G401 (cell line): ENCODE measurements at places on chromosomes 16 and 17.

DNA sequence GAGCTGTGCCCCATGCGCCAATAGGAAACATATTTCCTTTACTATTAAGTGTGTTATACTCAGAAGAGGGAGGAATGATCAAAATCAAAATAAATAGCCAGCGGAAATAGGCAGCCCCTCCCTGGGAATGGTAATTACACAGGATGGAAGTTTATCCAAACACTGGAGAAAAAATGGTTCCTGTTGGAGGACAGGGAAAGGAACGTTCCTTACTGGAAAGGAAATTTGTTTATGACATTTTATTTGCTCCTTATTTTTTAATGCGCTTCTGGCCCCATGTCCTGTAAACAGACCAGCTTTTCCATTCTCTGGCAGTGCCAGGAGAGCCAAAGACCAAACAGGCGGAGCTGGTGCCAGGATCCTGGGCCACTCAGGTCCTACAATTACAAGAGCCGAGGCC, 273.7 kb downstream of the SOX9 start:
- no peak for DNase-seq

DNA sequence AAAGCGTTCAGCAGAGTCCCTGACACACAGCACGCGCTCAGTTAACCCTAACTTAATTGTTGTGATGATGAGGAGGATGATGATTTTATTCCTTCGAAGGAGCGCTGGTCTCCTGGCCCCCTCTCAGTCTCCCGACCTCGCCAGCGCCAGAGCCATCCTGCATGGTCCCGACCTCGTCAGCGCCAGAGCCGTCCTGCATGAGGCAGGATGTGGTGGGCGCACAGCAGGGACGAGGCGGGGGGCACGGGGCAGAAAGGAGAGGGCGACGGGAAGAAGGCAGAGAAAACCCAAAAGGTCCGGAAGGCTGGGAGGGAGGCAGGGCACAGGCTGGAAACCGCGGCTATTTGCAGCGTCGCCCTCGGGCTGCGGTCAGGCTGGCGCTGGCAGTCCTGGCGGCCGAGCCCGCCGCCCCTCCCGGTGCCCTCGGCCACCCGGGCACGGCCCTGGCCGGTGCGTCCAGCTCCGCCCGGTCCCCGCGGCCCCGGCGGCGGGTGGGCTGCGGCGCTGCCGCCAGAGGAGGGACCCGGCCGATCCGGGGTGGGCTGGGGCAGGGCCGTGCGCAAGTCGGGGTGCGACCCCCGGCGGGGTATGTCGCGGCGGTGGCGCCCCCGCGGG, 3.0 kb upstream of the TAC4 start:
- no peak for DNase-seq

GRCh38 chr17:81481073-81481799, 31.4 kb downstream of the ACTG1 start:
- DNase-seq, result peak; percentile 84

DNA sequence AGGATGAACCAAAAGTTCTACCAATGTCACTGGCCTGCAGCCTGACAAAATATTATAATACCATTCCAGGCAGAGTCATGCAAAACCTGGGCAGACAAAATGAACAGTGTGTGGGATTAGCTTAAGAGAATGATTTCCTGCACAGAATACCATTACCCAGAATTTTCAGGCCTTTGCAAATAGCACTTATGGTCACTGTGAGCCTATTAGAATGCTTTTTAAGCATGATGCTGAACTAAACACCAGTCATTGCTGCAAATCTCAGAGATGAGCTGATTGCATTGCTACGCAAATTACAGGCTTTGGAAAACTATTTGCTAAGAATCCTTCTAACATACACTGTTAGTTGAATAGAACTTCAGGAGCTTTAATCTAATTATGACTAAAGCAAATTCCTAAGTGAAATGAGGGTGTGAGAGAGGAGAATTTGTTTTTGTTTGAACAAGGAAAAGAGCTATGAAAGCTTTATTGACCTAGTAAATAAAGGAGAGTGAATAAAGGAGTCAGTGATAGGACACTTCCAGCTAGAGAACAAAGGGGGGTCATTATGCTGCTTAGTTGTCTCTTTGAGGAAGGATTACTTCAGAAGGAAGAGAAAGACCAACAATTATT, 398.8 kb downstream of the HS3ST3B1 start:
- DNase-seq, result no peak

DNA sequence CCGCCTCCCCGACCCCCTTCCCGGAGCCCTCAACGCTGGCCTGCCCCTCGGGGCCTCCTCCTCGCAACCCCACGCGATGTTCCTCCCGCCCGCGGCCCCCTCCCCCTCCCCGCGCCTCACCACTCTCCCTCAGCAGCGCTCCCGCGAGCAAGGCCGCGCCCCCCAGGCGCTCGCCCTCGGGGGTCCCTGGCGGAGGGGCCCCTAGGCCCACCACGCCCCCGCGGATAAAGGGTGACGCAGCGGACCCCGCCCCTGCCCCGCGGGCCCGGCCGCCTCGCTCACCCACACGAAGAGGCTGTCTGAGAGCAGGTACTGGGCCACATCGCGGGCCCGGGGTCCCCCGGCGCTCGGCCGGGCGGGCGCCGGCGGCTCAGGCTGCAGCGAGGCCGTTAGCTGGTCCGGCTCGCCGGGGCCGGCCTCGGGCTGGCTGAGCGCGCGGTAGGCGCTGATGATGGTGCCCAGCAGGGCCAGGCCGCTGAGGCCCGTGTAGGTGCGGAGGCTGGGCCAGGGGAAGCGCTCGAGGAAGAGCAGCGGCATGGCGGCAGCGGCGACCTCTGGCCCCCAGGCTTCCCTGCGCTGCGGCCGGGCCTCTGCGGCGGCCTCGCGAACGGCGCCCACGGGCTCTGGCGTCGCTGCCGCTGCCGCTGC, 430 bp downstream of the AMFR start:
- no peak for DNase-seq

GRCh38 chr17:80180192-80180591, 10.4 kb downstream of the CARD14 start:
- DNase-seq, result no peak

GRCh38 chr17:49928126-49928800, 40.7 kb upstream of the DLX4 start:
- no peak for DNase-seq

DNA sequence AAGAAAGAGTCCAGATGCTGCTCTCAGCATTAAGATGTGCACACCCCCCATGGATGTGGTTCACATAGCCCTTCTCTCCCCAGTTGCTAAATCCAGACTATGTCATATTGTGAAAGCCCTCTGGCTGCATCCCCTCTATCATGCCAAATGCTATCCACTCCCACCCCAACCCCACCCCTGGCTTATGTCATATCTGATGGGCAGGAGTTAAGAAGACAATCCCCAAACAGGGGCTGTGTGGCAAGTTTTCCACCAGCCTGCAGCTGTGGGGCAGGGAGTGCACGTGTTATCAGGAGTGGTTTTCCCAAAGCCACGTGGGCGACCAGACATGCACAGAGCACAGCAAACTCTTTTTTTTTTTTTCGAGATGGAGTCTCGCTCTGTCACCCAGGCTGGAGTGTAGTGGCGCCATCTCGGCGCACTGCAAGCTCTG, 10.0 kb downstream of the FAM117A start:
- DNase-seq, result no peak

- no peak for DNase-seq
Observed at GRCh38 chr16:28053461-28053860, 10.1 kb downstream of the GSG1L start.

DNA sequence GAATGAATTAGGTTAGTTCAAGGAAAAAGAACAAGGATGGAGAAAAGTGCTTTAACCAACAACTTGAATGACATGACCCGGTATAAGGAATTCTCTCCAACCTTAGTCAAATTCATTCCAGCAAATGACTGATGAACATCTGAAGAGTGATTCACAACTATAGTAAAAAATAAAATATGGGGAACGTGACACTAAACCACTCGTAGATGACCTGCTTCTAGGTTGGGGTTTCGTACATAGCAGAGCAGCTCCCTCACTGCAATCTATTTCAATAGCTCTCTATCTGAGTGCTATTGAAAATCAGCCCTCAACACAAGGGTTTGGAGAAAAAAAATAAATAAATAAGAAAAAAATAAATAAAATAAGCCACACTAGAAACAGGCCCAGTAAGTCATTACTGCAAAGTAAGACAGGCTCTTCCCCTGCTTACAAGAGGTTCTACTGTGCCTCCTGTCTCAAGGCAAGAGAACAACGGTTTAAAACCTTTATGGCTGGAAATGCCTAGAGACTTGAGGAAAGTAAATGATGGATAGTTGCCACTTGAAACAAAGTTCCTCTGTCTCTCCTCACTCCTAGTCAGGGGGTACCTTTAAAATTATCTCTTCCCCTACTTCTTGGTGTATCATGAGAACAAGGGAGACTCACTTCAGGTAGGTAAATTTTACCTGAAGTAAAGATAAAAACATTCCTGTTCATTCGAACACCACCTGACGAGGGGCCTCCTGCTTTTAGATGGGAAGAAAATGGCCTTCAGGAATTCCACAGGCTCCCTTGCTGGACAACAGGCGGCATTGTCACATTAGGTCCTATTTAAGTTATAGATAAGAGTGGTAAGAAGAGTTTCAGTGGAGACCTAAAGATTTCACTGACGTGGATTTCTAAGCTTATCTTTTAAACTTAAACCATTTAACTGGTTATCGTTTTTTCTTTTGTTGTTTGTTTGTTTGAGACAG, 20.5 kb downstream of the COG7 start:
- DNase-seq, result no peak

DNA sequence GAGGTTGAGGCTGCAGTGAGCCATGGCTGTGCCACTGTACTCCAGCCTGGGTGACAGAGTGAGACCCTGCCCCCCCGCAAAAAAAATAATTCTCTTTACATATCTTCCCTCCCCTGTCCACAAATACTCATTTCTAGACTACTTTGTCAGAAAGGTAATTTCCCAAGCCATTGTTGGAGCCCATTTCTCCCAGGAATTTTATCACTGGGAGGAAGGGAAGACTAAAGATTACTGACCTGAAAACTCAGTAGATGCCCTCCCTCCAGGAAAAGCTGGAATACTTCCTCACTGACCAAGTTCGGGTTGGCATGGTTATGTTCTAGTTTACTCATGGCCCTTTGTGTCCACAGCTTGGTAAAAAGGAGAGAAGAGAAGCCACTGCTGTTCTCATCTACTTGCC, 4.1 kb downstream of the CALCOCO2 start:
- DNase-seq, result no peak

DNA sequence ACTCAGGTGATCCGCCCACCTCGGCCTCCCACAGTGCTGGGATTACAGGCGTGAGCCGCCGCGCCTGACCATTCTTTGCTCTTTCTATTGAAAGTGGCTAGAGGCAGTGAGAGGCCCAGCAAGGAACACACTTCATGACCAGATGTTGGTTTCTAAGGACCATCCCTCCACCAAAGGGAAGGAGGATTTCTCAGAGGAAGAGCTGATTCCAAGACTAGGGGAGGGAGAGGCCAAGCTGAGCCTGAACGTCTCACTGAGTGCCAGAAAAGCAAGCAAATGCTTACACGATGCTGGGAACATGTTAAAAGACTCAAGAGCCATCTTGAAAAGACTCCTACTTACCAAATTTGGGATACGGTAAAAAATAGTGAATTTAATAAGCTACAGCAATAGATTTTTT, 79.2 kb downstream of the MRM3 start:
- DNase-seq, result no peak

GRCh38 chr17:64060331-64060730, 39.9 kb upstream of the ICAM2 start:
- DNase-seq, result no peak

GRCh38 chr16:81635063-81635937, 143.8 kb upstream of the PLCG2 start:
- no peak for DNase-seq
